ENCODE measurements at places on chromosomes 1 and 21. TPM values are rescaled to one million over a fixed set of nuclear protein-coding genes. Genes with fewer than 3 reads are reported as not detected.

- peak overlapping the region; percentile 94 for H3K27ac ChIP-seq
- peaks cover 87% of the 10 kb centered on the region for H3K36me3 ChIP-seq
- H3K27me3 ChIP-seq = no peaks in the 10 kb centered on the region
- peaks cover 84% of the 10 kb centered on the region for H3K4me1 ChIP-seq
Observed at GRCh38 chr1:160623227-160623633, 23.6 kb downstream of the SLAMF1 start.

DNA sequence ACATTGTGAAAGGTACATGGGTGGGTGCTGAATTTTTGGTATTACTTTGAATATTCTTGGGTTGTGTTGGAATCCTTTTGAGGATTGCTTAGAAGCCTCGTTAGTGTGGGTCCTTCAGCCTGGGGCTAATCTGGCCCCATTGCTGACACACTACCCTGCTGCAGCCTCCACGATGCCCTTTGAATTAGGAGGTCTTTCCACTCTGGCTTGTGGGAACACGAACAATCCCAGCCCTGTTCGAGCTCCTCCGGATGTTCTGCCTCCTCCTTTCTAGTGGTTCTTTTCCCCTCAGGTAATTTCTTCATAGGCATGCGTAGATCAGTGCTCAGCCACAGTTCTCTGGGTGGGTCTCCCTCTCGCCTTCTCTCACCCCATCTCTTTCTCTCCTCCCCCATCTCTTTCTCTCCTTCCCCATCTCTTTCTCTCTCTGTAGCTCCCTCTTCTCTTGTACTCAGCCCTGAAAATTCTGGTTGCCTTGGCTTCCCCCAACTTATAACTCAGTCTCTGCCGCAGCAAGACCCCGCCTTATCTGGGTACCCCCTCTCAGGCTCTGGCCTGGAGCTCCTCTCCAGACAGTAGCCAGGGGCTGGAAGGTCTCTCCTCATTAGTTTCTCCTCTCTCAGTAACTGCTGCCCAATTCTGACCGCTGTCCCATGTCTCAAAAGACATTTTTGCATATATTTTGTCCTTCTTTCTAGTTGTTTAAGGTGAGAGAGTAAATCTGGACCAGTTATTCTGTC is 46.0 kb upstream of the SLC19A1 start:
- DNase-seq = no peak
- H3K4me3 ChIP-seq = no peak overlapping the region
- H3K36me3 ChIP-seq = peaks cover 8% of the 10 kb centered on the region
- H3K4me1 ChIP-seq = peaks cover 14% of the 10 kb centered on the region

- H3K27me3 ChIP-seq = no peaks in the 10 kb centered on the region
- DNase-seq = no peak
- peak overlapping the region; percentile 73 for H3K27ac ChIP-seq
- H3K36me3 ChIP-seq = peaks cover 47% of the 10 kb centered on the region
- H3K4me3 ChIP-seq = no peak overlapping the region
- peaks cover 37% of the 10 kb centered on the region for H3K4me1 ChIP-seq
Observed at GRCh38 chr1:12406211-12407021, 176.6 kb downstream of the VPS13D start.

GRCh38 chr1:155168456-155169210 is 4.5 kb downstream of the KRTCAP2 start:
- H3K36me3 ChIP-seq = peaks cover 20% of the 10 kb centered on the region
- H3K27ac ChIP-seq = no peak overlapping the region
- peaks cover 4% of the 10 kb centered on the region for H3K27me3 ChIP-seq

GRCh38 chr1:5748286-5749225 is 243.7 kb downstream of the NPHP4 start:
- no peak overlapping the region for H3K4me3 ChIP-seq
- no peak for DNase-seq
- no peaks in the 10 kb centered on the region for H3K4me1 ChIP-seq
- peaks cover 12% of the 10 kb centered on the region for H3K27me3 ChIP-seq

The SPRR1A gene
- total RNA-seq = not detected

DNA sequence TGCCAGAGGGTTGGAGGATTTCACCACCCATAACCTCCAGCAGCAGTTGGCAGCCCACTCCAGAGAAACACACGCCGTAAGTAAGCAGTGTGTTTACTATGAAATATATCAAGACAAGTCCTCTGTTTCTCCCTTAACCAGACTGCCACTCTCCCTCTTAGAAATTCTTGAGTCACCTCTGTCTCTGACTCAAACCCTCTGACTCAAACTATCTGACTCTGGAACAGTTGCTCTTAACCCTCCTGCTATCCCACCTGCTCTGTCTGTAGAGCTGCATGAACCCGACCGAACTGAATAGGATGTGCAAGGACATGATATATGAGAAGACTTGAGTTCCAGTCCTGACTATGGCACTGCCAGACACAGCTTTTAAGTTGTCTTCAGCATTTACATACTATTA is 14.1 kb downstream of the INPP5B start:
- DNase-seq = no peak
- no peaks in the 10 kb centered on the region for H3K27me3 ChIP-seq
- H3K4me1 ChIP-seq = peaks cover 25% of the 10 kb centered on the region
- H3K27ac ChIP-seq = no peak overlapping the region

- no peak overlapping the region for H3K27ac ChIP-seq
- no peak for DNase-seq
- H3K36me3 ChIP-seq = no peaks in the 10 kb centered on the region
- no peak overlapping the region for H3K4me3 ChIP-seq
- peaks cover 6% of the 10 kb centered on the region for H3K4me1 ChIP-seq
- no peaks in the 10 kb centered on the region for H3K27me3 ChIP-seq
Observed at GRCh38 chr1:203544978-203545816, 51.2 kb downstream of the OPTC start.

GRCh38 chr1:197590687-197591086 is 184.6 kb downstream of the DENND1B start:
- H3K27me3 ChIP-seq = no peaks in the 10 kb centered on the region
- H3K27ac ChIP-seq = no peak overlapping the region
- no peak overlapping the region for H3K4me3 ChIP-seq
- no peaks in the 10 kb centered on the region for H3K4me1 ChIP-seq
- H3K36me3 ChIP-seq = peaks cover 4% of the 10 kb centered on the region
- no peak for DNase-seq

The RGS4 gene
- not detected for total RNA-seq

- H3K4me3 ChIP-seq = no peak overlapping the region
- H3K4me1 ChIP-seq = peaks cover 7% of the 10 kb centered on the region
- H3K36me3 ChIP-seq = peaks cover 3% of the 10 kb centered on the region
- no peak for DNase-seq
- H3K27me3 ChIP-seq = no peaks in the 10 kb centered on the region
Observed at GRCh38 chr21:28742527-28742926, 250.2 kb downstream of the LTN1 start.

The VCAM1 gene
- total RNA-seq = 2.2 TPM

- no peaks in the 10 kb centered on the region for H3K36me3 ChIP-seq
- peaks cover 7% of the 10 kb centered on the region for H3K27me3 ChIP-seq
- DNase-seq = no peak
Observed at GRCh38 chr21:39781331-39781730, 36.3 kb downstream of the IGSF5 start.

GRCh38 chr1:157806431-157807149 is 13.3 kb downstream of the FCRL1 start:
- no peaks in the 10 kb centered on the region for H3K36me3 ChIP-seq
- H3K27ac ChIP-seq = no peak overlapping the region
- H3K4me1 ChIP-seq = no peaks in the 10 kb centered on the region

DNA sequence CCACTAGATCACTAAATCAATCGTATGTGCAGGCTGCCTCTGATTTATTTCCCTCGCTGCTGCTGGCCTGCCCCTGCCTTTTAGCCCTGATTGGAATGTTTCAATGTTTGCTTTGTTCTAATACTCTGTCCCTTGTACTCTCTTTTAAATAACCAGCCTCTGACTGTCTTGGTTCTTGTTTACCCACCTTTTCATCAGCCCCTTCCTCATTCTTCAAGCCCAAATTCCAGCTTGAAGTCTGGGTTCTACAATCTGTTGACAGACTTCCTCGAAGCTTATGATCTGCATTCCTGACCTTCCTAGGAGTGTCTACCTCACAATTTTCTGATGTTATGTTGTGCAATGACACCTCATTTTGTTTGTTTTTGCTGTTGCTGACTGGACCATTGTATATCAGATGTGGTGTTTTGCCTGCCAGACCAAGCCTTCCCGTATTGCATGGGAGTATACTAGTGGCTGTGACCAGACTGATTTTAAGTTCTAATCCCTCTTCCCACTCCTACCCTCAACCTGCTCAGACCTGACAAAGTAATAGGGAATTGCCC is 46.6 kb upstream of the APOBEC4 start:
- H3K27ac ChIP-seq = no peak overlapping the region
- no peak for DNase-seq
- no peaks in the 10 kb centered on the region for H3K27me3 ChIP-seq
- H3K4me3 ChIP-seq = no peak overlapping the region
- H3K4me1 ChIP-seq = peaks cover 10% of the 10 kb centered on the region
